ENCODE measurements at places on chromosomes 7 and 10. TPM values are rescaled to one million over a fixed set of nuclear protein-coding genes. Genes with fewer than 3 reads are reported as not detected.
A peak's percentile ranks its signal among the peaks of the same experiment; 100 is the strongest.

The MEOX2 gene
- polyA plus RNA-seq = not detected

DNA sequence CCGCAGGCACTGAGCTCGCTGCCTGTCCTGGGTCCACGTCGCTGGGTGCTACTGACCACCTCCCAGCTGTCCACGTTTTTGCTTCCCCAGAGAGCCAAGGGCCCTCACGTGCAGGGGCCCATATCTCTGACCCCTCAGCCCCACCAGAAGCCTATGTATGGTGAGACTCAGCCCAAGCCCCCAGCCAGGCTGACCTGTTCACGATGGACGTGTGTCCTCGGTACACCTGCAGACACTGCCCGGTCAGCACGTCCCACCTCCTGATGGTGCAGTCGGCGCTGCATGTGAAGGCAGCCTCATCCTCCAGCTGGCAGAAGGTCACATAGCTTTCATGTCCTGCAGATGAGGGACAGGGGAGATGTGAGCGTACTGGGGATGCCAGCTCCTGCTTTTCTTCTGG is 9.9 kb downstream of the WDR86 start:
- DNase-seq = peak; percentile 19

- DNase-seq = no peak
These were observed 15.5 kb upstream of the RALA start for GRCh38 chr7:39607865-39608264.

- DNase-seq = no peak
These were observed 176.3 kb downstream of the WNT2 start for GRCh38 chr7:117146511-117146910.

GRCh38 chr10:63286754-63287264 is 153.7 kb downstream of the NRBF2 start:
- no peak for DNase-seq

DNA sequence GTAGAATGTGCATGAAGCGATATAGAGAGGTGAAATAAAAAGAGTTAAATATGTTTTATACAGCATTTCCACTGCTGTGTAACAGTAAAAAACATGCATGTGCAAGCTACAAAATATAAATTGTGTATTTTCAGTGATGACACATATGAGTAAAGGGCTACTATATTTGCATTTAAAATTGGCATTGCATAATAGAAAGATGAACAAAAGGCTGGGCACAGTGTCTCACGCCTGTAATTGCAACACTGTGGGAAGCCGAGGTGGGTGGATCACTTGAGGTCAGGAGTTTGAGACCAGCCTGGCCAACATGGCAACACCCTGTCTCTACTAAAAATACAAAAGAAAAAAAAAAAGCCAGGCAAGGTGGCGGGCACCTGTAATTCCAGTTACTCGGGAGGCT is 79.8 kb upstream of the CCDC71L start:
- DNase-seq = no peak

DNA sequence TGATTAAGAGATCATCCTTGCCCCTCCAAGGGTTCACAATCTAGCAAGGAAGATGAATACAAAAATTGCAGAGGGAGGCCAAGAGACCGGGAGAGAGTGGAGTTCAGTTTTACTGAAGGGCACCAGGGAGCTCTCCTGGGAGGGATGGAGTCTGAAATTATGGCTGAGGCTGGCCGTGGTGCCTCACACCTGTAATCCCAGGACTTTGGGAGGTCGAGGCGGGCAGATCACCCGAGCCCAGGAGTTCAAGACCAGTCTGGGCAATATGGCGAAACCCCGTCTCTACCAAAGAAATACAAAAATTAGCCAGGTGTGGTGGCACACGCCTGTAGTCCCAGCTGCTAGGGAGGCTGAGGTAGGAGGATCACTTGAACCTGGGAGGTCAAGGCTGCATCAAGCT is 51.4 kb upstream of the MXI1 start:
- no peak for DNase-seq

The CACNB2 gene
- not detected for polyA plus RNA-seq

The SFRP4 gene
- not detected for polyA plus RNA-seq
